Activated CD4-positive, CD25-positive, alpha-beta regulatory T cell treated with anti-CD3 and anti-CD28 coated beads, Interleukin-2, amount 50 U/mL, for 24 hours (primary cell): ENCODE measurements at places on chromosomes 12 and 14.
A peak's percentile ranks its signal among the peaks of the same experiment; 100 is the strongest.

DNA sequence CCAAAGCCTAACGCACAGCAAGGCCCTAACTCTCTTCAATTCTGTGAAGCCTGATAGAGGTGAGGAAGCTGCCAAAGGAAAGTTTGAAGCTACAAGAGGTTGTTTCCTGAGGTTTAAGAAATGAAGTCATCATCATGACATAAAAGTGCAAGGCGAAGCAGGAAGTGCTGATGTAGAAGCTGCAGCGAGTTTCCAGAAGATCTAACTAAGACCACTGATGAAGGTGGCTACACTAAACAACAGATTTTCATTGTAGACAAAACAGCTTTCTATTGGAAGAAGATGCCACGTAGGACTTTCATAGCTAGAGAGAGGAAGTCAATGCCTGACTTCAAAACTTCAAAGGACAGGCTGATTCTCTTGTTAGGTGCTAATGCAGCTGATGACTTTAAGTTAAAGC, 385.6 kb upstream of the OR4E1 start:
- no peak for ATAC-seq

GRCh38 chr14:51527073-51527472, 124.6 kb upstream of the FRMD6 start:
- ATAC-seq = no peak

GRCh38 chr14:59772233-59772632, 98.3 kb downstream of the RTN1 start:
- ATAC-seq = no peak

- ATAC-seq = no peak
Observed at GRCh38 chr12:74415633-74416032, 122.0 kb upstream of the ATXN7L3B start.

GRCh38 chr12:10018386-10018785, 8.0 kb downstream of the CLEC12B start:
- ATAC-seq = no peak

DNA sequence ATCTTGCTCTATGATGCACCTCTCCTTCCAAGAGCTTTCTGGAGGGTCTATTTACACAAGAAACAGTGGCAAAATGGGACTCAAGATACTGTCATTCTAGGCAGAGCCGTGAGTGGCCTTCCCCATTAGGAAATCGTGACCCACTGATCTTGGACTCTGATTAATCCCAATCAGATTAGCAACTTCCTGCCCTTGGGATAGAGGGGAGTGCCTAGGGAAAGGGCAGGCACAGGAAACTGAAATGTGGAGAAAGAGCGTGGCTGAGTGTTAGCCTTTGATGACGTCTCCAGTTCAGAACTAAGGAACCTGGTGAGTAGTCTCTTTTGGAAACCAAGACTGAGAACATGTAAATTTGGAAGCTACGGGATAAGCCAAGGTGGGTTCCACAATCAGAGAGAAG, 76.1 kb downstream of the NUAK1 start:
- ATAC-seq = no peak

DNA sequence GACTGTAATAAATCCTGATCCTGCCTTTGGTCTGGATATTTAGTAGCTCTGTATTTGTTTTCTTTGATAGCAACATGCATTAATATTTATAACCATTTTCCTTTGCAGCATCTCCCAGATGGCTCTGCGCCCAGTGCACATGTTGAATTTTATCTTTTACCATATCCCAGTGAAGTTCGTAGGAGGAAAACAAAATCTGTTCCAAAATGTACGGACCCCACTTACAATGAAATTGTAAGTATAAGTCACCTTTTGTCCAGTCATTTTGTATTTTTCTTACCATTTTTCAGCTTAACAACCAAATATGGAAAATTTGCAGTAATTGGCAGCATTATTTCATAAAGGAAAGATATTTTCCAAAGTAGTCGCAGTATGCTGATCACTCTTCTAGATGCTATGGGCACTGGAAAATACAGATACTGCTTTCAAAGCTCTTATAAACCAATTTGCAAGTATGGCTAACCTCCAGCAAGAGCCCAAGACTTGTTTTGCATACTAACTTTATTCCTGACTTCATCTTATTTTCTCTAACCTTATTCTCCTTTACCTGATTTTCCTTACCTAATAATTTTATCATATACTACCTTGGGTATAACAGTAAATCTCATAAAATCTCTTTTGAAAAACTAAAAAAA, 97.4 kb downstream of the PLCZ1 start:
- no peak for ATAC-seq

DNA sequence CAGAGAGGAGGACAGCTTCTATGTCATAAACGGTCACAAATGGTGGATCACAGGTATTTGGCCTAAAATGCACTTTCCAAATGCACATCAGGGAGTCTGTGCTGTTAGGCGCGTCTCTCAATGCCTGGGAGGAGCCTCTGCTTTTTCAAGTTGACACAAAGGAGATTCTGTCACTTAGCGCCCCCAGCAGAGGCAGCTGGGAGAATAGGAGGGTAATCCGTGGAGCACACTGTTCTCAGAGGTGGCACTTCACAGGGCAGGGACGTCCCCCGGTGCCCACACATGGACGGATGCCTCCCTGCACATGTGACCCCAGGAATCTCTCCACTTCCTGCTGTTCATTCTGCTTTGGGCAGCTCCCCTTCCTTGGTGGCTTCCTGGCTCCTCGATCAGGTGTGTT, 19.4 kb upstream of the ALDH2 start:
- ATAC-seq = no peak

DNA sequence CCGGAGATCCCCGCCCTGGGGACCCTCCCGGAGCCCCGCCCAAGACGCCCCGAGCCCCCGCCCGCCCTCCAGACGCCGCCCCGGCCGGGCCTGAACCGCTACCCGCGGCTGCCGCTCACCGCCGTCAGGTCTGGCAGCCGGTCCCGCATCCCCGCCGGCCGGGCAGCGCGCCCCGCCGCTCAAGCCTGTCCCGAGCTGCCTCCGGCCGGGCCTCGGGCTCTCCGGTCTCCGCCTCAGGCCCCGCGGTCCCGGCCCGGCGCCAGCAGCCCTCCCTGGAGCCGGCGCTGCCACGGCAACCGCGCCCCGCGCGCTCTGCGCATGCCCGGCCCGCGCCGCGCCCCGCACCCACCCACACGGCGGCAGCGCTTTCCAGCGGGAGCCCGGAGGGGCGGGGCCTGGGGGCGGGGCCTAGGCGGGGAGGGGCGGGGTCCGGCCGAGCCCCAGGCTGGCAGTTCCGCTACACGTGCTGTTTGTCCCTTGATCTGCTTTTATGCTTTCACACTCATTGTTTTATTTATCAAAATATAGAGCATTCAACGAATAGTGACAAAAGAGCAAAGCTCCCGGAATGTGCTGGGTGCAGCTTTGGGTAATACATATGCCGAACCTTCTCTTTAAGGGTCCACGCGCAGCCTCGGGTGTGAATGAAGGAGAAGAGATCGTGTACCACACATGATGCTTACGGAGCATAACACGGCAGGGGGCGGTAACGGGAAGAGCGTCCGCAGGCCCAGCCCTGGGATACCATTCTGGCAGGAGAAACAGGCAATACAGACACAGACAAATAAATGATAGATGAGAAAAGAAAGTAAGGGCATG, at the start of gene STX2:
STX2 (minus strand) TSS at position 300 of the 819 bp plus-strand sequence; CDS start at position 149, 151 bp downstream.
- ATAC-seq = peak; percentile 85

- no peak for ATAC-seq
Observed at GRCh38 chr12:93186621-93187020, 191.1 kb upstream of the NUDT4 start.

- ATAC-seq = no peak
Observed at GRCh38 chr12:32891956-32892355, 4.6 kb downstream of the PKP2 start.

DNA sequence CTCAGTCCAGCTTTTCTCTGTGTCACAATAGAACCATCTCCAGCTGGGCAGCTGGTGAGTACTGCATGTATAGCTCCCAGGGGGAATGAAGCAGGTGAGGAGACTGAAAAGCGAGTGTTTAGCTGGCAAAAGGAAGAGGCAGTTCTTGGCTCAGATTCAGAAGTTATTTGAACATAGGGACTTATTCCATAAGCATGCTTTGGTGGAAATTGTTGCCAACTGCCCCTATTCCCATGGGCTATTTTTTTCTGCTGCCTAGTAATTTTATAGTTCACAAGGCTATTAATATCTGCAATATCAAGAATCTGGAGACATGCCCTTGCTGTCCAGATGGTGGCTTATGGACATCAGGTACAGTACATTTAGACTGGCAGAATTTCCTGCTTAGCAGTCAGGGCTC, 1112.7 kb downstream of the LRFN5 start:
- no peak for ATAC-seq

- no peak for ATAC-seq
Observed at GRCh38 chr12:1502831-1503230, 91.5 kb downstream of the FBXL14 start.

- no peak for ATAC-seq
Observed at GRCh38 chr12:101343893-101344292, 63.7 kb downstream of the ARL1 start.

- ATAC-seq = no peak
Observed at GRCh38 chr12:121849665-121850064, 9.0 kb downstream of the HPD start.

DNA sequence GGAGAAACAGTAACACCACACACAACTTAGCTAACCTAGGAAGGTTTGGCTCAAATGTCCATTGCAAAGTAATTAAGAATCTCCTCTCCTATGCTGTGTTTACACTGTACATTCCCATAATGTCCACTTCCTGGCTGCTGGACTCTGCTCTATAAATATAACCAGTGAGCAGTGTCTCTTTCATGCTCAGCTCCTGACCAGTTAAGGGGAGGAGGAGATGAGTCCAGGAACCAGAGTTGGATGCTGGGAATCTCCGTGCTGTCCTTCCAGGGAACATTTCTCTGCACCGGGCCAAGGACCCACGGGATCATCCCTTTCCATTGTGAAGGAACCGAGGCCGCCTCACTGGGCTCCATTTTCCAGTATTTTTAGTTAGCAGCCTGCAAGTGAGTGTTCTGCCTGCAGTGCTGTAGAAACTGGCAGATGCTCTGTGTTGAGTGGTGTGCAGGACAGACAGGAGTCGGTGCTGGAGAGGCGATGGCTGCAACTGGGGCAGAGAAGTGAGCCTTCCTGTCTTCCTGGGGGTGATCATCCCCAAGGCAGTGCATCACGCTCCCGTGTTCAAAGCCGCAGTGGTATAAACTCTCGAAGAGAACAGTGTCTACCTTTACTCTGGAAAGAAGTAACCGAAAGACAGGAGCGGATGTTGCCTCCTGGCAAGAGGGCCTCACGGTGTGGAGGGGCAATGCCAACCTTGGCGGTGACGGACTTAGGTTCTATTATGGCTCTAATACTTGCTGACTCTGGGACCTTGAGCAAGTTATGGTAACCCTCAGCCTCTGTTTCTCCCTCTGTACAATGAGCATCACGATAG, 195.5 kb downstream of the CACNA1C start:
- ATAC-seq = no peak

DNA sequence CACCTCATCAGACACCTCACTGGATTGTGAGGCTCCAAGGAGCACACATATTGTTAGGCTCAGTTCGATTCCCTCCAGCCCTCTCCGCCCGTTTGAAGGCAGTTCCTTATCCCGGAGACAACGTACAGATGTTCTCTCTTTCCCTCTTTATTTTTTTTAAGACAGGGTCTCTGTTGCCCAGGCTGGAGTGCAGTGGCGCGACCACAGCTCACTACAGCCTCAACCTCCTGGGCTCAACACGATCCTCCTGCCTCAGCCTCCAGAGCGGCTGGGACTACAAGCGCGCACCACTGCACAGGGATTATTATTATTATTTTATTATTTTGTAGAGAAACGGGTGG, 718 bp upstream of the TROAP start:
- ATAC-seq = no peak

GRCh38 chr12:113271853-113272561, 50.7 kb downstream of the TPCN1 start:
- ATAC-seq = no peak

DNA sequence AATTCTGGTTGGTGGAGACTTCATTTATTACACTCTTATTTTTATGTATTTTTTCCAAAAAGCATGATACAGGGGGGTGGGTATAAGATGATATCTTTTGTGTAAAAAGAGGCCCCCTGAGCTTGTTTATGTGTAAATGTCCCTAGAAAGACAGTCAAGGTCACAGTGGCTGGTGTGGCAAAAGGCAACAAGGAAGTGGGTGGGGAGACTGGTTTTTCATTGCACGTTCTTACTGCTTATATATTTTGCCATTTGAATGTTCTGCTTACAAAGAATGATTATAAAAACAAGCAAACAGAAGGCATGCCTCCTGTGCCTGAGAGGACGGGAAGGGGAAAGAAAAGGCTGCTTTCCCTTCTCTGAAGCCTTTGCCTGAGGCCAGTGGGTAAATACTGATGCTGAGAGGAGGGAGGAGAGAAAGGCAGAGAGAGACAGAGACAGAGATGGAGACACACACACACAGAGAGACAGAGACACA, 24.1 kb upstream of the ADIPOR2 start:
- no peak for ATAC-seq

DNA sequence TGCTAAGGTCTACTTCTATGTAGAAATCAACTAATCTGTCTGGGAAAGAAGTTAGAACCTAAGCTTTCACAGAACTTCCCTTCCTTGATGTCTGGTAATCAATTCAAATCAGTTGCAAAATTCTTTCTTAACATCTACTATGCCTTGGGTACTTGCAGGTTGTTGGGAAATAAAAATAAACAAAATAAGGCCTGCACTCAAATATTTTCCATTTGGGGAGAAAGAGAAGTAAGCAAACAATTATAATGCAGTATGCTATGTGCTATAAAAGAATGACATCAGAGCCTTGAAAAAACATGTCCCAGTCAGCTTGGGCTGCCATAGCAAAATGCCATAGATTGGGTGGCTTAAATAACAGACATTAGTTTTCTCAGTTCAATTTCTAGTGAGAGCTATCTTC, 425.9 kb upstream of the DCN start:
- no peak for ATAC-seq

DNA sequence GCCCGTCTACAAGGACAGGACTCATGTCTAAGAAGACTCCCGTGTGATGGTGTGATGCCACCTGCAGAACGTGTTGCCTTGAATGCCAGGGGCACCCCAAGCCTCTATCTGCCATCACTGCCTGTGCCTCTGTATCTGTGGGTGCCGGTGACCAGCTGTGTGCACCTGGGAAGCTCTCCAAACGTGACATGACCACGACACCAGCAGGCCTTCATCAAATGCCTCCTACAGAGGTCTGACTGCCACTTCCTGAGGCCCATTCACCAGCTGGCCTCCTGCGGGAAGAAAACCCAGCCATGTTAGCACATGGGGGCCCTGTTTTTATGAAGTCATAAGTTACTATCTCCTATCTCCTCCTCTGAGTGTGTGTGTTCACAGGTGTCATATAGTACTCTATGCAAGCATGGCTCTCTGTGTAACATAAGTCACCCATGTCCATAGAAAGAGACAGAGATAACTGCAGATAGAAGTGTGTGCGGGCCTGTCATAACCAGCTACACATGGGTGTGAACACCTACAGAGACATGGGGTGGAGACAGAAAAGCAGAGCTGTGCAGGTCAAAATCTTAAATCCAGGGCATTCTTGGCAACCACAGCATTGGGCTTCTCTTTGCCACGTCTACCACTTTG, 18.3 kb upstream of the SERPINA4 start:
- ATAC-seq = no peak
